ENCODE measurements at places on chromosomes 3 and 15.

- no peak for DNase-seq
Measured at GRCh38 chr3:30470496-30470895, 135.9 kb upstream of the TGFBR2 start.

- no peak for DNase-seq
Measured at GRCh38 chr3:49454458-49454857, 15.6 kb upstream of the DAG1 start.

DNA sequence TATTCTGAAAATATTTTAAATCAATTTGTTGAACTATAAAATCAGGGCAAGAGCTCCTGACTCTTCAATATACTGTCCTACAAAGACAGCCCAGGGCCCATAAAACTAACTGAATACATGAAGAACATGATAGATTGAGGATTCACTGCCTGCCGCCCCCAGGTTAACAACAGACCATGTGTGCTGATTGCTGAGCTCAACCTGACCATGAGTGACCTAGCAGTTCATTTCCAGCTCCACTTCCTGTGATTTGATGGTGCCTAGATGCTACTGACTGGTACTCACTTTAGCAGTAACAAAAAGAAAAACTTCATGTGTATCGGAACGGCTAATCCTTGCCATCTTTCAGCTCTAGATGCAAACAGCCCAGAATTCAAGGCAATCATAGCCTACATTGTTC is 9.6 kb upstream of the KLF13 start:
- DNase-seq: no peak

GRCh38 chr3:111621535-111621934 is 26.4 kb upstream of the ZBED2 start:
- no peak for DNase-seq

GRCh38 chr15:90530250-90531051 is 728 bp downstream of the CRTC3 start:
- DNase-seq: peak; percentile 38

- no peak for DNase-seq
Measured at GRCh38 chr3:71977525-71977924, 192.6 kb upstream of the PROK2 start.

GRCh38 chr3:66553441-66554113 is 52.8 kb upstream of the LRIG1 start:
- DNase-seq: no peak

GRCh38 chr3:81769299-81769698 is 7.9 kb upstream of the GBE1 start:
- no peak for DNase-seq

DNA sequence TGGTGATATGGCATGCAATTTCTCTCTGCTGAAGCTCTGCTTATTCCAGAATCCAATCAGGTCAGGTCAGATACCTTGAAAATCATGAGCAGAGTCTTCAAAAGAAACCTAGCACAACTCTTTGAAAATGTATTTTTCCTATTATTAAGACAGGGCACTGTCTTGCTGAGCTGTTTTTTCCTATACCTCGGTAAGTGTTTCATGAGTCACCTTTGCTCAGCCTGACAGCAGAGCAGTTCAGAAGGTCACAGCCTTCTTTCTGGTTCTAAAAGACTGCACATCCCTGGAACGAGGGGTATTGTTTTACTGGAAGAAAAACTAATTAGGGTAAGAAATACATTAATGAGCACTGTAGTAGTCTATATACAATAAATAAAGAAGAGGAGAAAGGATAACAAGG is 422.0 kb downstream of the SOX2 start:
- no peak for DNase-seq

DNA sequence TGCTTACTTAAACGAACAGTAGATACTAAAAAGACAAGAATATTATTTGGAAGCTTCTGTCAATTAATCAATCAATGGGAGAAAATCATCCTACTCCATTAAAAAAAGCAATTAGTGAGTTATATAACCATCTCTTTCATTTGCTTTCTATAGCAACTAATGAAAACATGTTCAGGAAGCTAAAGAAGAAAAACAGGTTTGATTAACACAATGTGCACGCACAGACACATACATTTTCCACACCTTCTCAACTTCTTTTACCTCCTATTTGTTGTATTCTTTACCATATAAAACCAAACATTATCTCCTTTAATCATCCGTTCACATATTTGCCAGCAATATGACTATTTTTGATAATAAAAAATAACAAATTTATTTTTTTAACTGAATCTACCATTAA is 111.3 kb downstream of the GBE1 start:
- DNase-seq: no peak

DNA sequence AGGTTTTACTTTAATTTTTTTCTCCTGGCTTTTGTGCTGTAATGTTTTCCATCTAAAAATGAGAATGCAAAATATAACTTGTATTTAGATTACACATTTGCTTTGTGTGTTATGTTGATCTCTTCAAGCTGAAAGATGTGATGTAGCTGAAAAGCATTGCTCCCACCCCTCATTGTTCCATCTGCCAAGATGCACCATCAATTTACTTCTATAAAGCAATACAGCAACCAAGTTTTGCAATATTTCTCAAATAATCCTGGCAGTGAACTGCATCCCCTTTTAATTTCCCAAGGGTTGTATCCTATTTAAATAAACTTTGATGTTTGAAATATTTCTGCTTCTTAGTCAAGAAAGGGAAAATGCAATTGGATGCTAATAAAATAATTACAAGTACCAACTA is 52.6 kb upstream of the DUT start:
- DNase-seq: no peak

DNA sequence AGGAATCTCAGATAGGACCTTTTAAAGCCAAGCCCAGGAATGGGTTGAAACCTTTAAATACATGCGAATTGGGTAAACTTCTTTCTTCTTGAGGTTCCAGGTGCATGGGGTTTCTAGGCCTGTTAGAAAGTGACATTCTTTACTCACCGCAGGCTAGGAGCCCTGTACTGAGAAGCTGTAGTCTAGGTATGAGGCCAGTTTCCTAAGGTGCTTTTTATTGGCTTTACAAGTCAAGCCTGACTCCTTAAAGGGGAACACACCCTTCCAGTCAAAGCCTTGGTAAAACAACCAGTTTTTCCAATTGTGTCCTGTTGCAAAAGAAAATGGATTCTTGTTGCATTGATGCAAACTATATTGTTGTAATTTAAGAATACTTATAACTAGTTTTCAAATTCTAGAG is 76.1 kb upstream of the ATP11B start:
- no peak for DNase-seq

DNA sequence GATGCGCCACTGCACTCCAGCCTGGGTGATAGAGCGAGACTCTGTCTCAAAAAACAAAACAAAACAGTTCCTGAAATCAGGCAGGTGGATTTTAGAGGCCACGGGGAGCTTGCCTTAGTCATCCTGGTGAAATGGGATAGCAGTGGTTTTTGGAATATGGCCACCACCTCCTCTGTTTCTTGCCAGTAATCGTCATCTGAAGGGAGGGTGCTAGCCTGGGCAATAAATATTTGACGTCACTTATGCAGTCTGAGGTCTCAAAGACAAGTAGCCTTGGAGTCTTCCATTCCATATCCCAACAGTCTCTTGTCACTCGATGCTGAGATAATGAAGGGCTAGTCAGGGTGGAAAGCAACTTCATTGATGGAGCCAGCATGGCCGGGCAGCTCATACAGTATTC is 55.2 kb downstream of the KCNAB1 start:
- no peak for DNase-seq

- DNase-seq: no peak
Measured at GRCh38 chr15:80411788-80412288, 7.7 kb downstream of the ARNT2 start.

GRCh38 chr15:67777773-67778172 is 47.5 kb upstream of the SKOR1 start:
- no peak for DNase-seq

GRCh38 chr3:127949446-127950055 is 34.5 kb downstream of the KBTBD12 start:
- DNase-seq: no peak

GRCh38 chr3:45057557-45057956 is 31.5 kb downstream of the CLEC3B start:
- DNase-seq: no peak

DNA sequence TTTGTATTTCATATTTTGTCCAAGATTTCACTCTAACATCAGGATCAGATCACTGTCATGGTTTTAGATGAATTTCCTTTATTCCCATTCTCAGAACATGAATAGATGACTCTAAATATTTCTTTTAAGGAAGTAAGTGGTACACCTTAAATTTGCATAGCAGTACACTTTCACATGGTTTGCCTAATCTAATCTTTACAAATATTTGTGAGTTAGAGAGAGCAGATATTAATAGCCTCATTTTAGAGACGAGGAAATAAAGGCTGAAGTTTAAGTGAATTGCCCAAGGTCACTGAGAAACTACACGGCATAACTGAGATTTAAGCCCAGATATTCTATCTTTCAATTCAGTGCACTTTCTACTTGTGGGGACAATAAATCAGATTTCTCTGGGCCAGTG is 14.2 kb downstream of the TERC start:
- no peak for DNase-seq

GRCh38 chr3:150114873-150115540 is 144.3 kb upstream of the PFN2 start:
- no peak for DNase-seq

DNA sequence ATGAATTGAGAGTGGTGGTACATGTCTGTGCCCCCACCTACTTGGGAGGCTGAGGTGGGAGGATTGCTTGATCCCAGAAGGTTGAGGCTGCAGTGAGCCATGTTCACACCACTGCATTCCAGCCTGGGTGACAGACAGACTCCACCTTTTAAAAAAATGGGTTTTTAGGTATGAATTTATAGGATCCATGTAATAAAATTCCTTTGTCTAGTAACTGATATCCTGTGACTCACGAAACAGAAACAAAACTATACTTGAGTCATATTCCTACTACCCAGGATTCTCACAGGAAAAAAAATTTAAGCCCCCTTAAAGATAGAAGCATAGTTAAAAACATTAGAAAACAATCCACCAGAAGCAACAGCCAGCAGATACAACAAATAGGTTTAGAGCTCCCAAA is 10.0 kb upstream of the CRTC3 start:
- DNase-seq: no peak

GRCh38 chr3:78781351-78781750 is 986.4 kb downstream of the ROBO1 start:
- DNase-seq: no peak

DNA sequence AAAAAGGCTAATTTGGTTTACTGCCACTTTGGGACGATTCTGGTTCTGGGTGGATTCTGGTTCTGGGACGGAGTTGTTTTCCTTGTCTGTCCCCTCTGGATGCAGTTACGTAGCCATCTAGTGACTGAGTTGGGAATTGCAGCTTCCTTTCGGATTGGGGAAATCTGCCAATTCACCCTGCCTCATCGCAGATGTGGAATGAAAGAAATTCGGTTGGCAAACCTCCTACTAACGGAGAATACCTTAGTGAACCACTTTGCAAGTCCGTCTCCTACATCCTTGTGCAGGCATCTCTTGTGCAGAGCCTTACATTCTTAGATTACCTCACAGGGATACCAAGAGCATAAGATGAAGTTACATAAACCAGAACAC is 31.5 kb upstream of the AP4E1 start:
- peak; percentile 57 for DNase-seq

- DNase-seq: no peak
Measured at GRCh38 chr3:143571548-143571947, 276.7 kb downstream of the SLC9A9 start.

DNA sequence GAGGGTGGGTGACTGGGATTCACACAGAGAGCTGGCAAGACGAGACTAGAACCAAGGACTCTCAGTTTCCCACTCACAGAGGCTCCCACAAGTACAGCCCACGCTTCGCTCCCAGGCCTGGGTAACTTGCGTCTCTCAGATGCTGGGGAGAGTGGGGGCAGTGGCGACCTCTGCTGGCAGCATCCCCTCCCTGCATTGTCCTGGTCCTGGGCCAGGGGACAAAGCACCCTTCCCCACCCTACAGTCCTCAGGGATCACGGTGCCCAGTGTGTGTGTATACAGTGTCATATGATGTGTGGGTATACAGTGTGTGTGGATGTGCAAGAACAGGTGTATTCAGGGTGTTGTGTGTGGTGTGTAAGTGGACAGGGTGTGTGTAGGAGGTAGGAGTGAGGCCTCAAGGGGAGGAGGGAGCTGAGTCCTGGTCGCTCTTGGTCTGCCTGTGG is 12.8 kb downstream of the VILL start:
- DNase-seq: peak; percentile 68

DNA sequence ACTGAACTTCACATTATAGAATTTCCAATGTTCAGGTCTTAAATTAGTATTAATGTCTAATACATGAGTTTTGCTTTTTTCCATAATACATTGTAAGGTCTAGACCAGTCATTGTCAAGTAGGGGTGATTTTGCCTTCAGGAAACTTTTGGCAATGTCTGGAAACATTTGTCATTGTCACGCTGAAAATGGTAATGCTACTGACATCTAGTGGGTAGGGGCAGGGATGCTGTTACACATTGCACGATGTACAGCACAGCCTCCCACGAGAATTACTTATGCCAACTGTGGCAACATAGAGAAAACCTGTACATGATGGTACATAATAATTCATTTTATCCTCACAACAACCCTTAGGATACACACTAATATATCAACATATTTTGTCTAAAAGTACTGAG is 384.1 kb downstream of the CADM2 start:
- no peak for DNase-seq

- no peak for DNase-seq
Measured at GRCh38 chr15:94580211-94580885, 349.0 kb downstream of the MCTP2 start.

GRCh38 chr15:98835876-98836275 is 171.7 kb downstream of the PGPEP1L start:
- DNase-seq: no peak

- no peak for DNase-seq
Measured at GRCh38 chr3:40071683-40072238, 237.7 kb upstream of the EIF1B start.

GRCh38 chr3:88311826-88312225 is 162.1 kb downstream of the C3orf38 start:
- DNase-seq: no peak

DNA sequence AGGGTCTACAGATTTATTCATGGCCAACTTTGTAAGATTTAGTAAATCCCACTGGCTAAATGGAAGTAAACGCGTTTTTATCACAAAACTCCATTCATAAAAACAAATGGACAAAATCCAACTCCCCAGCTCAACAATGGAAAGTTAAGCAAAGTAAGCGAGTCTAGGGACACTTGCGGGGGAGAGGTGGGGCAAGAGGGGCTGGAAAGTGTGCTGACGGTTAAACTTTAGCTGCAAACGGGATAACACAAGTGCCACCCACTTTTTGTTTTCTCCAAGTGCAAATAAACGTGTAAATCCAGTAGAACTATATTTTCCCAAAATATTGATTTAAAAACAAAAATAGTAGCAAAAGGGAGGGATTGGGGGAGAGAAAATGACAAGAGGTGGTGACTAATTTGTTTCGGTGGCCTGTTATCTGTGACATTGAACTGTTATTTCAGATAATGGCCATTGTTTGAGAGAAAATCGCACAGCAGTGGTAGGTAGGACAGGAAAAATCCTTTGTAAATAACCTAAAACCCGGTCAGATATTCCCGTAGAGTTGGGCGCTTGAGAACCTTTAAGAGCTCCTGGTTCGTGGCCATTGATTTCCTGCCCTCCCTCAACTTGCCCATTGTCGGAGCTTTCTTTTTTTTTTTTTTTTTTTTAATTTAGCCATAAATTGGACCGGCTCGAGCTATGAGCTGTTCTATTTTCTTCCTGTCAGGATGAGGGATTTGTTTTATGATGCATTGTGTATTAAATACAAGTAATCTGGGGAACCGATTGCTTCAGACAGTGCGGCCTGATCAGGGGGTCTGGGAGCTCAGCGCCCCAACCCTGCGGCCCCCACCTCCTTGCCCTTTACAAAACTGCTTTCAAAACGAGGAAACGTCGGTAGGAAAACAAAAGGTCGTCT is 514.8 kb downstream of the MECOM start:
- DNase-seq: no peak

Data from activated CD4-positive, alpha-beta T cell treated with anti-CD3 and anti-CD28 coated beads, Interleukin-2, amount 50 U/mL, for 1 hour (primary cell).